ENCODE measurements at places on chromosomes 12 and 14. TPM values are rescaled to one million over a fixed set of nuclear protein-coding genes. Genes with fewer than 3 reads are reported as not detected.

Gene CCDC177
- total RNA-seq = not detected

Gene MUCL1
- total RNA-seq = not detected

GRCh38 chr12:29316752-29317151 is 64.2 kb downstream of the ERGIC2 start:
- DNase-seq = peak; percentile 22

DNA sequence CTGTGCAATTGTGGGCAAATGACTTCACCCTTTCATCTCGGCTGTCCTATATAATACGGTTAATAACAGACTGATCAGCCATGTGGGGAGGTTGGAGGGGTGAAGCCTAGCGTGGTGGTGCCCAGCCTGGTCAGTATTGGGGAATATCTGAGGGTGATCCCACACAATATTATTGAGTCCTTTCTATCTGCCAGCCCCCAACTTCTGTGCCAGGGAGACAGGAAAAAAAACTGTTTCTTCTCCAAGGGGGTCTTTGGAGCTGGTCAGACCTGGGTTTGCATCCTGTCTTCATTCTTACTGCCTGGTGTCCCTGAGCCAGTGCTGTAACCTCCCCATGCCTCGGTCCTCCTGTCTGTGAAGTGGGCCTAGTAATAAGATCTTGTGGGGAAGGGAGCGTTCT is 6.5 kb downstream of the CYP46A1 start:
- no peak for DNase-seq

Gene GPR132
- total RNA-seq = 0.36 TPM

Gene GALNT8
- total RNA-seq = 0.89 TPM

Gene CLEC4C
- total RNA-seq = not detected

DNA sequence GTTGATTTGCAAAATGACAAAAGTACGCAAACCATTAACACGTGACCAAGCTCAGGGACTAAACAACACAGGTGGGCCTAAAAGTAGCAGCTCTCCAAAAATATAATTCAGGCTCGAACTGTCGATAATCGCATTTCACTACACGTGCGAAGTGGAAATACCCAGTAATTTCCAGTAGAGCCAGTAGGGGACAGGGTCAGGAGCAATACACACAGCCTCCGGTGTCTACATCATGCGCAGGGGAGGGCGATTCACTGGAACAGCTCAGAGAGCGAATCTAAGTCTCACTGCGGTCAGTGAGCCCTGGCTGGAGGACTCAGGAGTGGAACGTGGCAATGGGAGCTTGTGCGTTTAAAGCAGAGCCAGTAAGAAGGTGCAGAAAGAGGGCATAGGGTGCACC is 40.4 kb downstream of the SETD3 start:
- no peak for DNase-seq

DNA sequence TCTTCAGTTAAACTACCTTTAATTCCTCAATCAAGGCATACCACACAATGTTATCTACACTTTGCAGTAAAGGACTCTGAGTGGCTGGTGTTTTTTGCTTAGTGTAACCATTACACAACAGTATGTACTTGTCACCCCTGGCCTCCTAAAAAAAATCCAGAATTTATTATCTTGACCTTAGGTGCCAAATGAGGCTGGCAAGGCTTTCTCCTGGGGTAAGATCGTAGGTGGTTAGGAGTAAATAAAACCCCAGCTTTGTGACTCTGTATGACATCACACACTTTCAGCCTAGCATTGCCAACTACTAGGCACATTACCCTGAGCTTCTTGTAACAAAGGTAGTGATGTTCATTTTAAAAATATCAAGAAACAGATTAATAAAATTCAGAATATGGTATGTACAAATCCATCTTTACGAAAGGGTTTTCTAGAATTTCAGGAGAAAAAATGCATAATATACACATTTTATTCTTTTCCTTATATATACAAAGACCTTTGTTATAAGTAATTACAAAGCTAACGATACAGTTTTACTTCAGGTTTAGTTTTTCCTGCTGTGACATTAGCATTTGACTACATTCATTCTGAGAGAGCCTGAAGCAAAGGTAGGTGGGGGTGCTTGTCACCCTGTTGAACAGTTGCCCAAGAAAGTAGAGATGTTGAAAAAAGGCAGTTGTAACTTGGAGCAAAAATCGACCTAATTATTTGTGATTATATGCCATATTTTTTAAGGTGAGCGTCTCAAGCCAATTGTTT is 13.5 kb downstream of the TCL1A start:
- no peak for DNase-seq

DNA sequence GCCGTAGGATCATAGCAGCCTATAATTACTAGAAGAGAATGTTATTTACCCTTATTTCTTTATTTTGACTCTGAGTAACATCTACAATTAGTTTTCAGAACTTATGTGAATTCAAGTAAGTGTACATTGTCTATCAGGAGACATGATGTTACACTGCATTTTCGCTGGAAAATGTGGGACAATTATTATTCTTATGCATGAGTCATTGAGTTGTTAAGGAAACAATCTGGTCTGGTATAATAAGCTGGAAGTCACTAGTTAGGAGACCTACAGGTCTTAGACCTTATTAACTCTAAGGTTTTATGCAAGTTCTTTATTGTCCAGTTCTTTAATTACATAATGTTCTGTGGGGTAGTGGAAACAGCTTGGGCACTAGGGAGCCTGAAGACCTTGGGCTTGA is 5.8 kb downstream of the KTN1 start:
- DNase-seq = no peak

DNA sequence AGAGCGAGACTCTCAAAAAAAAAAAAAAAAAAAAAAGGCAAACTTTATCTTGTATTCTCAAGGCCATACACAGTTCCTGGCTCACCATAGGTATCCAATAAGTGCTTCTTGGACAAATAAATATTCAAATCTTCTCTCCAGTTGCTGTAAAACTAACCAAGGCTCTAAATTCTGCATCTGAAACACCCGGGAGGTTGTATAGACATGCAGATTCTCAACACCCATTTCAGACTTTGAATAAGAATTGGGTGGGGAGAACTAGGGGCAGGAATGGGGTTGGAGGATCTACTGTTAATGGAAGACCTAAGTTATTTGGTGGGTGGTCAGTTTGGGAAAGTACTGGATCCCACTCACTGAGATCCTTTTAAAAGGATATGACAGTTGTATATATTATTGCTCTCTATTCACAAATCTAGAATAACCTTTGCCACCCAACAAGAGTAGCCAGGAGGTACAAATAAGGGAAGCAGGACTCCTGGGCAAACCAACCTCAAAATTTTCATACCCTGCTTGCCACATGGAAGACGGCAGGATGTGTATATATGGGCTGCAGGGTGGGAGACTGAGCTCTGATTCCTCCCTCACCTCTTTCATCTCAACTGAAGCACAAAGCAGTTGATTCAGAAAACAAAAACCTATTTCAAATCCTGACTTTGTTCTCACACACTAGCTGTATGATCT is 879 bp downstream of the GDF3 start:
- no peak for DNase-seq

DNA sequence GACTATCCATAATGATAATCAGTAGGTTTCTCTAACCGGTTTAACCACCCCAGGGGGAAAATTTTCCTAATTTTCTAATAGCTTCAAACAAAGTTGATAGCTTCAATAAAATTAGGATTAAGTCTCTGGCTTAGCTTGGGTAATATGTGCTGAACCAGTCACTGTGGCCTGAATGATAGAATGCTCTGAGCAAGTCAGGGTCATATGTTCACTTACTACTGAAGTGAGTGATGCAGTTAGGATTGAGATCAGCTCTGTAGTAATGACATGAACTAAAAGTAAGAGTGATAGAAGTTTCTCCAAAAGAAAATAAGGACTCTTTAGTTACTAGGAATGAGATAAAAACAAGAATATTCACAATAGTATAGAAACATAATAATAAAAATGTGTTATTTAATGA is 32.6 kb downstream of the ETNK1 start:
- DNase-seq = no peak

GRCh38 chr12:72510772-72511171 is 238.6 kb downstream of the TRHDE start:
- DNase-seq = no peak

Gene C12orf54
- not detected for total RNA-seq

Gene SOX5
- 0.47 TPM for total RNA-seq

GRCh38 chr14:34628681-34629135 is 1.2 kb downstream of the SNX6 start:
- no peak for DNase-seq

DNA sequence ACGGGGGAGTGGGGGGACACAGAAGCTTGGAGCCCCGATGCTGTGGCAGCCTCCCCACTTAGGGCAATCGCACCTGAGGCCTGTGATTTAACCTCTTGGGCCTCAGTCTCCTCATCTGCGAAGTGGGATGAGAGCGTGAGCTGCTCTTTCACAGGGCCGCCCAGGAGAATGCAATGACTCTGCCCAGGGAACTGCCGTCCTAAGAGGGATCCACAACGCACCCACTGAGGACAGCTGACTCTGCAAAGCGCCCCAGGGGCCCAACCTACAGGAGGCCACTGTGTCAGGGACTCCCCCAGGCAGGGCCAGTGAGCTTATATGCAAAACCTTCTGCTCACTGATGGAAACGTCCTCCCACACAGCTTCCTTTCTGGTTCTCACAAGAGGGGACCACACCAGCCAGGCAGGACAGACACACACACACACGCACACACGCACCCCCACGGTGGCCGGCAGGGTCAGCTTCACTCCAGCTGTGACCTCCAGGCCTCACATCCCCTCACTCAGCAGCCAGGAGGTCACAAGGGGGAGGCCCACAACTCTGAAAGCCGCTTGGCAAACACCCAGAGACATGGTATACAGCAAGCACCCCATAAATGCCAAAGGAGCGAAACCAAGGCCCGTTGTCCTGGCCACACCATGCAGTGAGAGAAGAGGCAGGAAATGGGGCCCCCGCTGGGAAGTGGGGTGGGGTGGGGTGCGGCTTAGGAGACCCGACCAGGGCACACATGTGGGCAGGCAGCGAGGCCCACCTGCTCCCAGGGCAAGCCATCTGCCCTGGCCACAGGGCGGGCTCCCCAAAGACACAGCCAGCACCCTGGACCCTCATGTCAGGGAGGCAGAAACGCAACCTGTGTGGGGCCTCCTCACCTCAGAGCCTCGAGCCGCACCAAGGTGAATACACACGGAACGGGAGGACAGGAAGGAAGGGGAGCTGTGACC is 73.3 kb downstream of the NCOR2 start:
- no peak for DNase-seq

- DNase-seq = no peak
Observed at GRCh38 chr12:51898937-51899336, 8.4 kb upstream of the ACVRL1 start.

Gene IL22
- not detected for total RNA-seq

- DNase-seq = no peak
Observed at GRCh38 chr14:22232933-22233332, 356.1 kb downstream of the DAD1 start.

Gene ESPL1
- 0.48 TPM for total RNA-seq

- DNase-seq = no peak
Observed at GRCh38 chr12:43676183-43676813, 82.3 kb downstream of the PUS7L start.

GRCh38 chr12:113228394-113229028 is 7.2 kb downstream of the TPCN1 start:
- peak; percentile 68 for DNase-seq

DNA sequence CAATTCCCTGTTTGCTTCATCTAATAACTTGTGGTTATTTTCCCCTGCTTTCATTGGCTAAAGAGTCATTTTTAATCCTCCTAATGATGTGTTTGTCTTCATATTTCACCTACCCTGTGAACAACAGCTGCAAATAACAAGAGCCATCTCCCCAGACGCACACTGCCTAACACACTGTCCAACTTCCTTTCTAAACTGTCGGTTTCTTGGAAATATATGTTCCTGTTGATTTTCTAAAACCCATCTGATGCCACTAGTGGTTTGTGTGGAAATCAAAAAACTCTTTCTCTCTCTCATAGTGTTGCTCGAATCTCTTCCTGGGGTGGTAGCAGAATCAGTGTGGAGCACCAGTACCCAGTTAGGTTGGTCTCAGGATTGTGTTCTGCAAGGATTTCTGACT is 226.9 kb downstream of the EPS8 start:
- no peak for DNase-seq

DNA sequence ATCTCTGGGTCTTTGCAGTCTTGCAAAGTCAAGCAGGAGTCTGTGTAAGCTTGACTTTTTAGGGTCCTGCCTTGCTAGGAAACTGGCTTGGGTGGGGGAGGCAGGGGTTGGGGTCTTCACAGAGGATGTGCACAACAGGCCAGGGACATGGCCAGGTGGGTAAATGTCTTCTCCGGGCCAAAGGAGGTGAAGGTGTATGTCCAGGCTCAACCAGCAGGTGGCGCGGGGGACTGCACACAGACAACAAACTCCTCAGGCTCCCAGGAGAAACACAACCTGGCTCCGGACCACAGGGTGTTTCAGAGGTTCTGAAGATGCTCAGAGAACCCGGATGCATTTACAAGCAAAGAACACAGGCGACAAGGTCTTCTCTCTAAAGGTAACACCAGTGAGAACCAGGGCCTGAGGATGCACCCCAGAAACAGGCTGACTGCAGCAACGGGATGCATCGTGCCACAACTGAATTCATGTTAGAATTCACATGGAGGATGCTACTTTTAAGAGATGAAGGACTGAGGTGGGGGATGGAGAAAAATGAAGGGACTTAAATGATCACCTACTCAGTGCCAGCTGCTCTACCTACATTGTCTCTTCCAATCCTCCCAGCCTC is 56.0 kb downstream of the PLEKHG3 start:
- peak; percentile 74 for DNase-seq

- no peak for DNase-seq
Observed at GRCh38 chr12:11785712-11786111, 136.2 kb downstream of the ETV6 start.

DNA sequence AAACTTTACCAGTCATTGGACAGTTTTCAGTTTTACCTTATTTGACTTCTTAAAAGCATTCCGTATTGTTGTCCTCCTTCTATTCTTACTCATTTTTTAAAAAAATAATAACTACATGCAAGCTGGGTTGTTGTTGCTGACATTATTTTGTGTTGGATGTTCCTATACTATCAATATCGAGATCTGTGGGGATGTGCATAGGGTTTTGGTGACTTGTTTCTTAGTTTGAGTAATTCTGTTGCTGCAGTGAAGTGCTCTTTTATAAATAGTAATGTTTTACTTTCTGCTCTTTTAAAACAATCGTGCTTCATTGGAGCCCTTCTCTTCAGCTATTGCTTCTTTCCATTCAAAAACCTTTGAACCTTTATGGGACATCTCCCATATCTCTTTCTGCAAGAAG is 79.4 kb downstream of the METTL25 start:
- no peak for DNase-seq

DNA sequence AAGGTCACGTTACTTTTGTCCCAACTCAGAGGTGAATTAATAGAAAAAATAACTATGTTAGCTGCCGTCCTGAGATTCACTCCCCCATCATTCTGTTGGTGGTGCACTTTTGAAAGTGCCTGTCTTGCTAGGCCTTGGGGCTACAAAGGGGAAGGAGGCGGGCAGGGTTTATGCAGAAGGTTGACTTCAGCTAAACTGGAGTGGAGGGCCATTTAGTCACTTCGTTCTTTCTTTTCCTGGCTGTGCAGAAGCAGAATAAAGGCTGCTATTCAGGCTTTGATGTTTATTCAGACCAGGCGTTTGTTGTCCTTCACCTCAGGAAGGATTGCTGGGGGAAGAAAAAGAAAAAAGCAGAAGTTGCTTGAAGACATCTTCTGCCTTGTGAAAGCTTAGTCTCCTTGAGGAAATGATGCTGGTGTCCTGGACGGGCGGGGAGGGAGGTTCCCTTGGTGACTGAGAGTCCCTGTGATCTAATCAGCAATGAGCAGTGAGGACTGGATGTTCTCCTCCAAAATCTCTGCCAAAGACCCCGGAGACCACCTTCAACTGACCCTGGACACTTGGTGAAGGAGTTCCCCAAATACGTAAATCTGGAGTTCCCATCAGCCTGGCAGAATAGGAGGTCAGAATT is 4.0 kb downstream of the GLT1D1 start:
- no peak for DNase-seq

- no peak for DNase-seq
Observed at GRCh38 chr12:28456934-28457710, 266.9 kb downstream of the CCDC91 start.
